GM12864 (cell line): ENCODE measurements at places on chromosomes 13 and 19.

DNA sequence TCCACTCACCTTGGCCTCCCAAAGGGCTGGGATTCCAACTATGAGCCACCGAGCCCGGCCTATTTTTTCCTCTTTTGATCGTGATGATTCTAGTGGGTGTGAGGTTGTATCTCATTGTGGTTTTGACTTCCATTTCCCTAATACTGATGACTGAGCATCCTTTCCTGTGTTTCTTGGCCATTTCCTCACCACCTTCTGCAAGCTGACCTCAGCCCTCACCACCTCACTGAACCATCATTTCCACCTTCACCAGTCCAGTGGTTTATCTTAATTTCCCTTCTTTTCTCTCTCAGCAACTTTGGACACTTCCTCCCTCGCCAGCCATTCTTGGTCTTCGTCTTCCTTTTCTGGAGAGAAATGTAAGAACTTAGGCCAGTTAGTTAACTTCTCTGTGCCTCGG lies 13.0 kb upstream of the BICRA start:
- DNase-seq = no peak

- DNase-seq = no peak
Measured at GRCh38 chr13:49641801-49642291, 13.5 kb downstream of the ARL11 start.

DNA sequence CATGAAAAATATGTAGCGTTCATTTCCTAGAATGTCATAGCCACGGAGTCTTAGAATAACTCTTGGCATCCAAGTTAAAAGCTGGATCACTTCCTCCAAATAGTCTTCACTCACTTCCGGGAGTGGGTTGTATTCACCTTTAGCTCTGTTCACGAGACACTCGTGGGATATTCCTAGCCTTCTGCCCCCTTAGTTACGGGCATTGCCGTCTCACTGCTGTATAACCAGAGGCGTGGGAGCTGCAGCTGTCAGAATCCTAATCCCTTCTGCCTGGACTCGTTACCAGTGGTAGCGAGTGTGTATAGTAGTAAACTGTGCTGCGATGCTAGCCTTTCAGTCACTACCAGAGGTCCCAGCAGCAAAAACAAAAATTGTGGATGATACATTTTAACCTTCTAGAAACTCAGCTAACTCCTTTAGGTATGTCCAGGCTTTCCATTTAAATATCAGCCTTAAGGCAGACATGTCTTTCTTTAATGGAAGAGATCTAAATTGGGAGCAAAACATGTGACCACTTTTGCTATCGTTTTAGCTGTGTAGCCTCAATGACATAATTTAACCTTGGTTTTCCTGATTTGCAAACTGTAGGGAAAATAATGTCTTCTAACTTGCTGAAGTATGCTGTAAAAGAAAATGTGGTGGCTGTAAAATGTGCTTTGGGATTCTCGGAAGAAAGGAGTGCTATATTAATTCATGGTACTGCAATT lies 34.1 kb downstream of the ERCC5 start:
- no peak for DNase-seq

DNA sequence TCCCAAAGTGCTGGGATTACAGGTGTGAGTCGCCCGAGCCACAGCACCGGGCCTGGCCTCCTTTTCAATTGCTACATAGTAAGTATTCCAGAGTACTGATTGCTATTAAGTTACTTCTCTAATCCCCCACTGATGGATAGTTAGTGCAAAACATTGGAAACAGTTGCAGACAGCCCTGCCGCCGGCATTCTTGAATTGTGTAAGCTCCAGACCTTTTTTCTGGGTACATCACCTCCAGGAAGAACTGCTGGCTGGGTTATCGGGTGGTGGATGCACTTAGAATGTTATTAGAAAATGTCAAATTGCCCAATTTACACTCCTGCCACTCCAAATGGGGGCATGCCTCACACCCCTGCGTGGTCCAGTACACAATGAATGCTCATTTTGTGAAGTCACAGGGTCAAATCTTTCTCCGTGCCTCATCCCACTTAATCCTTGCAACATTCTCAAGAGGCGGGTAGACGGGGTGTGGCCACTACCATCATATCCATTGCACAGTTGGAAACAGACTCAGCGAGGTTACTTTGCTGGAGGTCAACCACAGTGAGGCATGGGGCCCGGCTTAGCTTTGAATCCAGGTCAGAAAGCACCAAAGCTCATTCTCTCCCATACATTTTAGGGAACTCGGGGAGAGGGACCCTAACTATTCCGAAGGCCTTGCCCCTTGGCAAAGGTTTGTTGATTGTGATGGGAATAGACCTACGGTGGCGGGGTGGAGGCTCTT lies 1.0 kb upstream of the KDM4B start:
- DNase-seq = no peak

GRCh38 chr13:110319774-110320509 lies 12.9 kb downstream of the COL4A2 start:
- DNase-seq = no peak

DNA sequence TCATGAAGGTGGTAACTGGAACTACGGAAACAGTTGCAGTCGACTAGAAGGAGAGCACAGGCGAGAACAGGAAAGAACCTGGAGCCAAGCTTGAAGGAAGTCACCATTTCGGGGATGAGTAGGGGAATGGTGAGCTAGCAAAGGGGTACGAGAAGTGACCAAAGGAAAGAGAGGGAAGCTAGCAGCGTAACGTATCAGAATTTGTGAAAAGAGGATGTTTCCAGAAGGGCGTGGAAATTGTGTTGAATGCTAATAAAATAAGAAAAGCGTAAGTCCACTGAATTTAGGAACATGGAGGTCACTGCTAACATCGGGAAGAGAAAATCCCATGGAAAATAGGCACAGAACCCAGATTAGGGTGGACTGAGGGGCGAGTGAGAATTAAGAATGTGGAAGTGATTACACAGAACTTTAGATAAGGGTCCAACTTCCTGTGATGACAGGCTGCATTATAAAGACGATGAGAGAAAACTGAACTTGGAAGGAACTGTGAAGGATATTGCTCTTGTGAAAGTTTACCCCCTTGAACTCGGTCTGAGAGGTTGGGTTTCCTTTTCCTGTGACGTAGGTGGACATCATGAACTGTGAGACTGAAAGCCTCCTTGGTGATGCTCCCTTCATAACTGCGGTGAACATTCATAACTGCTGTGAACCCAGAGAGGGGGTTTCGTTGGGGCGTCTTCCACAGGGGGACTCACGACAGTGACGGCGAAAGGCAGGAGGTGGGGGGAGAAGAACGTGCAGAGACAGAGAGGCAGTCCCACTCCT lies 2.0 kb upstream of the FFAR2 start:
- no peak for DNase-seq

- DNase-seq = no peak
Measured at GRCh38 chr13:90950160-90950559, 397.3 kb upstream of the MIR17HG start.

DNA sequence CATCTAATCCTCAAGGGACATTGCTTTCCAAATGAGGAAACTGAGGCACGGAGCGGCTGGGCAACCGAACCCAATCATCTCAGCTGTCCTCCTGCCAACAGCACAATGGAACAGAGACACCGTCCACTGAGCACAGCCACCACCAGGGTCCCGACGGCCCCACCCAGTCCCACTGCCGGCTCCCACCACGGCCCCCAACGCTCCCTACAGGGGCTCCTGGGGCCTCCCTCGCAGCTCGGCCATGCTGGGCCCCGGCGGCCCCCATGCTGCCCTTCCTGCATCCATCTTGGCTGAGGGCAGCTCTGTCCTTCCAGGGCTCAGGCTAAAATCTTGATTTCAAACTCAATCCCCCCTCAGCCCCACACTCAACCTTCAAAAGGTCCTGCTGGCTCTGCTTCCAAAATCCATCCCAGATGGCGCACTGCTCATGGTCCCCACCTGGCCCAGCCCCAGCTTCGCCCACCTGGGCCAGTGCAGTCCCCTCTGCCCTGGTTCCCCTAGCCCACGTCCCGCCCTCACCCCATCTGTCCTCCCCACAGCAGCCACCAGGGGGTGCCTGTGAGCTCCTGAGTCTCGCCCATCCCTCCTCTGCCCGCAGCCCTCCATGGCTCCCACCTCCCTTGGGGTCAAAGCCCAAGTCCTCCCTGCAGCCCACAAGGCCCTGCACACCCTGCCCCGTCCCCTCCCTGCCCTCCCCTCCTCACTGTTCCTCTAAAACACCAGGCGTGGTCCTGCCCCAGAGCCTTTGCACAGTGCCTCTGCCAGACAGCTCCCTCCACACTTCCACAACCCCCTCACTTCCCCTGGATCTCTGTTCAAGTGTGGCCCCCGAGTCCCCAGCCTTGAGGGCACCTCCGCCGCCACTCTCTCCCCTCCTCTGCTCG lies 7.9 kb downstream of the PIP5K1C start:
- no peak for DNase-seq

DNA sequence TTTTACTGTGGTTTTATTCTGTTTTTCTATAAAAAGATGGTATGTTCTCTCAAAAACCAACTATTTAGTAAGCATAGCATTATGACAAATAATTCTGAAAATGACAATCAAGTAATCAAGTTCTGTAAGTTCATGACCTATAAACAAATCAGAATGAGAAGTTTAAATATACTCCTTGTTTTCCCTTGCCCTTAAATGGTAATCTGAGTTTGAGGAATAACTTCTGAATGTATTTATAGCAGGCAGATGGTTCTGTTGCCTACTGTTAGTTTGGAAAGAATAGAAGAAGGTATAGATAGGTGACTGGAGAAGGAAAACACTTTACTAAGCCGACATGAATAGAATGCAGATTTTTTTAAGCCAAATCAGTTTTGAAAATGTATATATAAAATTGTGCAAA lies 63.9 kb downstream of the POSTN start:
- DNase-seq = no peak

- no peak for DNase-seq
Measured at GRCh38 chr13:54536112-54536511, 1507.5 kb downstream of the OLFM4 start.

GRCh38 chr19:45455707-45456499 lies 11.9 kb upstream of the FOSB start:
- no peak for DNase-seq

- no peak for DNase-seq
Measured at GRCh38 chr19:54430306-54431254, 15.3 kb downstream of the TTYH1 start.

- no peak for DNase-seq
Measured at GRCh38 chr13:103133556-103133955, 67.3 kb upstream of the SLC10A2 start.

DNA sequence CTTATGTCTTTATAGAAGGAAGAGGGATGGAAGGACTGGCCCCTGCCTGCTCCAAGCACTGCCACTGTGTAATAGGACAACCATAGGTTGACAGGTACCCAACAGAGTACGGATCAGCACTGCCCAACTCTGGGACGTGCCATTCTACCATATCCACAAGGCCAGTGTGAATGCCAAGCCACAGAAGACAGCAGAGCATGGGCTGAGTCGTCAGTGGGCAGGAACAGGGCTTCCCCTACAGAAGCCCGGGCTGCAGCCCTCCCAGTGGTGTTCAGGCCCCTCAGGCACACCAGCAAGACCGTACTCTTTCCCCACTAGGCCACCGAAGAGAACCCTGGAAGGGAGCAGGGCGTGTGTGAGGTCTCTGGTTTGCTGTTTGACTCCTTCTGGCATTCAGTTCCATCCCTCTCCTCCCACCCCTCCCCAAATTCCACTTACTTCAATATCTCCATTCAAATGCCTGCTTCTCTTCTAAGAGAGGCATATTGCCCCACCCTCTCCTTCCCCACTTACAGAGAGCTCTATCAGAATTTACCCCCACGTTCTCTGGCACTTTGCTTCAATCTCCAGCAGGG lies 209.4 kb downstream of the FOXO1 start:
- no peak for DNase-seq

DNA sequence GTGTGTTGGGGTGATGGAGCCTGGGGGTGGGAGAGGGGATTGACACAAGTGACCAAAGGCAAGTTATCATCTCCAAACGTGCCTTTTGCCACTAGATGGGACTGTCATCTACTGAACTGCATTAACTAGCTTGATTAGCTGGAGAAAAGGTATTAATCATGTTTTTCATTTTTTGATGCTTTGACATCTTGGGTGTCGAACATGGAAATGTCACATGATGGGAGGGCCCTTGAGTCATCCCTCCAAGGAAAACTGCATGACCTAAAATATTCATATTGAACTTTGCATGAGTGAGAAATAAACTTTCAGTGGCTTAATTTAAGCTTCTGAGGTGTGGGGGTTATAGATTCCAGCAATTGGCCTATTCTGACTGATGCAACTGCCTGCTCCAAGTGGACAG lies 73.3 kb downstream of the ALOX5AP start:
- no peak for DNase-seq

GRCh38 chr13:55553701-55554100 lies 1587.0 kb upstream of the PRR20A start:
- DNase-seq = no peak

GRCh38 chr19:48489608-48490216 lies 20.5 kb downstream of the CYTH2 start:
- peak; percentile 44 for DNase-seq

DNA sequence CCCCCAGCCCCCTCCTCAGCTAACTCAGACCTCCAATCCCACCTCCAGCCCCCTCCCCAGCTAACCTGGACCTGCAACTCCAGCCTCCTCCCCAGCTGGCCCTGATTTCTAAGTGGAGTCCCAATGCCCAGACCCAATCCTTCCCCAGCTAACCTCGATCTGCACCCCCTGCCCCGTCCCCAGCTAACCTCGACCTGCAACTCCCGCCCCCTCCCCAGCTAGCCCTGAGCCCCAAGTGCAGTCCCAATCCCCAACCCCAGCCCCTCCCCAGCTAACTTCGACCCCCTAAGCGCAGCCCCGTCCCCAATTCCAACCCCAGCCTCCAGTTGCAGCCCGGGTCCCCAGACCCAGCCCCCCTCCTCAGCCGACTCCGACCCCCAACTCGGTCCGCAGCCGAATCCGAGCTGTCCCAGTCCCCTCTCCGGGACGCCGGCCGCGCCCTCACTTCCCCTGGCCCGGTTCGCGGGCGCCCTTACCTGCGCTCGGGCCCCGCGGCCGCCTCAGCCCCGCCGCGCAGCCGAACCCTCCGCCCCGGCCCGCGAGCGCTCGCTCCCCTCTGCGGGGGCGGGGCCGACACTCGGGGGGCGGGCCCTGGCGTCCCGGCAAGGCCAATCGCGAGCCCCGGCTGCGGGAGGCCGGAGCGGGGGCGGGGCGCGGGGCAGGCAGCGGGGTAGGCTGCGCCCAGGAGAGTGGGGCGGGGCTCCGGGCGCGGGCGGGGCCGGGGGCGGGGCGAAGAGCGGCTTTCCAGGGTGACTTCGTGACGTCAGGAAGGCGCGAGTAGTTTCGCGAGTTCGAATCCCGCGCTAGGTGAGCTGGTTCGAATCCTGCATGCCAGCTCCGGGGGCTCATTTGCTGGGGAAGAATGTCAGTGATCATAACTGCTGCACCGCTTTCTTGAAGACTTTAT lies at the start of gene GNG7:
Gene GNG7 (minus strand): TSS at position 525 of the 907 bp plus-strand sequence. CDS start 182,006 bp downstream, outside the sequence.
- peak; percentile 44 for DNase-seq

DNA sequence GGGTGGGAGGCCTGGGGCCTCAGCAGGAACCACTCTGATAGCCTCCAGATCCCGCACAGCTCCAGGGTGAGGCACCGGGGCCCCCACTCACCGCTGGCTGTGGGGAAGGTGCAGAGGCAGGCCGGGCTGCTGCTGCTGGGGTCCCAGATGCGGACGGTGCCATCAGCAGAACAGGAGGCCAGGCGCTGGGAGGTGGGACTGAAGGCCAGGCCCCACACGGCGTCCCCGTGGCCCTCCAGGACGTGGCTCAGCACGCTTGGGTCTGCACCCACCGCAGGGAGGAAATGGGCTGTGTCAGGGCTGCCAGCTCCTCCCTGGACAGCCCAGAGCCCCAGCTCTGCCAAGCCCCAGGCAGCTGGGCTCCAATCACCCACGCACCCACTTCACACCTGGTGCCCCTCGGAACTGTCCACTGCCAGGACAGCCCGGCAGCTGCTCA lies 6.1 kb upstream of the PRKD2 start:
- no peak for DNase-seq
